NCI-H187 (cell line): ENCODE measurements at places on chromosomes 2 and 18.

DNA sequence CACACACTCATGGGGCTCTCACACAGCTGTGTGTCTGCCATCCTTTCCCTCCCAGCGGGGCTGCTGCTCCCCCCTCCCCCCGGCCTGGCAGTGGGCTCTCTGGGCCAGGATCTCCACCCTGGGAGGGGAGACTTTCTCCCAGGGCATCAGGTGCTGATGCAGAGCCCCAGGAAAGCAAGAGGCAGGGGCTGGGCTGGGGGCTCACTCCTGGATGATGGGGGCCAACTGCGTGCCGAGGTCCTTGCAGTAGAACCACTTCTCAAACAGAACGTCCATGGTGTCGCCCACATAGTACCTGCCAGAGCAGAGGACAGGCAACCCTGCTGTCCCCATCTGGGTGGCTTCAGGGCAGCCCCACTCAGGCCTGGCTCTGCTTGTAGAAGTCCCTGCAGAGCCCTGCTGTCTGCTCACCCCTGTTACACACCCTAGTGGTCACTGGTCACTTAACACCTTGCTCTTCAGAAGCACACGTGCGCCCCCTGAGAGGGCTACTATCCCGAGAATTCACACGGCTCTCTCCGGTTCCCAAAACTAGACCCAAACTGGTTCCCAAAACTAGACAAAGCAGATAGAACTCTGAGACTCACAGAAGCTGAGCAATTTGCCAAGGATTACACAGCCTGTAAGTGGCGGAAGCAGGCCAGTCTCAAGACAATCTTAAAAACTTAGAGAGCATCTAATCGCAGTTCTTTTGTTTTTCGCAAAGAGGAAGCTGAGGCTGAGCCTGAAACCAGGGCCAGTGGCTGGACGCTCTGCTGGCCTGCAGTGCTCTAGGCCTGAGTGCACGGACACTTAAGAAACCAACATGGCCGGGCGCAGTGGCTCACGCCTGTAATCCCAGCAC, 6.6 kb upstream of the OXER1 start:
- DNase-seq, result no peak

DNA sequence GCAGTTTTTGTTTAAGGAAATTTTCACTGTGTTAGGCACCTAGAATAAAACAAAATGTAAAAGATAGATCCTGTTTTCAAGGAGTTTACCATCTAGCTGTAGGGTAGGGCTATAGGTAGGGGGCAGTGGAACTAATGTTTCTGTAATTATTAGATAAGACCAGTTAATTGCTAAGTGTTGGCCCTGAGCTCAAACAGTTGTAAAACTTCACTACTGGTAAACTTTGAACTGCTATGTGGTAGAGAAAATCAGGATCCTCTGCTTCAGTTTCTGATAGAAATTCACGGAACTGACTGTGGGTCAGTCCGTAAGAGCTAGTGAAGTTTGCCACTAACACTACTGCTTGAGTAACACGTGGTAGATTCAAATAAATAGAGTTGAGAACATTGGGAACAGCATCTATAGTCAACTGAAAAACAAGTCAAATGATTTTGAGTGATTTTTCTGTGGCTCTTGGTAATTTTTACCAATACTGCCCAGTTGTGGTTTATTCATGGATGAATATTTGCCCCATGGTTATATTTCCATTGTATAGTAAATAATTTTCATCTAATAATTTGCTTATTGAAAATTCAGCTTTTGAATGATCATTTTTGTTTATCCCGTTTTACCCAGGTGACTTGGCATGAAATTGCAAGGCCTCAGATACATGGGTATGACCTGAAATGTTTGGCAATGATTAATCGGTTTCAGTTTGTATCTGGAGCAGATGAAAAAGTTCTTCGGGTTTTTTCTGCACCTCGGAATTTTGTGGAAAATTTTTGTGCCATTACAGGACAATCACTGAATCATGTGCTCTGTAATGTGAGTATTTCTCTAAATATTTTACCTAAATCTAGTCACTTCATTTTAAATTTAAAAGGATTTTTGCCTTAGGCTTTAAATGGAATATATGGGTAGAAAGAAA, 26.4 kb downstream of the ELP2 start:
- DNase-seq, result no peak

- no peak for DNase-seq
Measured at GRCh38 chr18:49050452-49050851, 99.7 kb upstream of the SMAD7 start.

DNA sequence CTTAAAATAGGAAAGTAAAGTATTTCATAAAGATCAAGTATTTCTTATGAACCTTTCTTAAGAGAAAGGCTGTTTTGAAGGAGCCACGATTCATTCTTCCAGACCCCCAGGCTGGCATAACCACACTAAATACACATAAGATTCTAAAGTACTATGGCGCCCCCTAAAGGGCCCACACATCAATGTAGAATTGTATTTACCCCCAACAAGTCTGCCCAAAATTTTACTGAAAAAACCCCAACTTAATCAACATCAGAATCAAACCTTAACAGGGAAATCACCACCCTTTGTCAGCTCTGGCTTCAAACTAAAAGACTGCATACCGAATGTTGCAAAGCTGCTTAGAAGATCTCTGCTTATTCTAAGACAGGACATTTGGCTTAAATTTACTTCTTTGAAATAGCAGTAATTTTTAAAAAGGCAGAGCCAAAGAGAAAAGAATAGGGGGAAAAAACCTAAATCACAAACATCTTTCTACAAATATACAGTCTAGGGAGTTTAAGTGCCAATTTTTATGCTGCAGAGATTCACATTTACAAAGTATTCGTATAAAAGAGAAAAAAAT, 20.4 kb upstream of the BCL2 start:
- no peak for DNase-seq

- no peak for DNase-seq
Measured at GRCh38 chr18:77207540-77207939, 42.1 kb upstream of the GALR1 start.

GRCh38 chr18:49849331-49850217, 36.2 kb upstream of the ACAA2 start:
- DNase-seq, result peak; percentile 84

- DNase-seq, result no peak
Measured at GRCh38 chr2:70029814-70030409, 57.4 kb upstream of the PCBP1 start.

DNA sequence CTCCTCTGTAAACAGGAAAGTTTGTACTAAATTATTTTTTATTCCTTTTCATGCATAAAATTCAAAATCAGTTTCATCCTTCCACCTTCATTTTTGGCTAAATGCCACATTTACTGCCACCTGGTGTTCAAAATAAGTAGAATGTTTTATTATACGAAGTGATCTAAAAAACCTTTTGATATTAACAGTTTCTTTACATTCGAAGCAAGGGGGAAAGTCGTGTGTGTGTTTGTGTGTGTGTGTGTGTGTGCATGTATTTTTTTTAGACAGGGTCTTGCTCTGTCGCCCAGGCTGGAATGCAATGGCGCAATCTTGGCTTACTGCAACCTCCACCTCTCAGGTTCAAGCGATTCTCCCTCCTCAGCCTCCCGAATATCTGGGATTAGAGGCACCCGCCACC, 9.0 kb upstream of the SCN9A start:
- no peak for DNase-seq

- no peak for DNase-seq
Measured at GRCh38 chr18:43405097-43405496, 127.8 kb upstream of the SYT4 start.

GRCh38 chr2:132272713-132273112, 111.0 kb upstream of the ANKRD30BL start:
- no peak for DNase-seq

DNA sequence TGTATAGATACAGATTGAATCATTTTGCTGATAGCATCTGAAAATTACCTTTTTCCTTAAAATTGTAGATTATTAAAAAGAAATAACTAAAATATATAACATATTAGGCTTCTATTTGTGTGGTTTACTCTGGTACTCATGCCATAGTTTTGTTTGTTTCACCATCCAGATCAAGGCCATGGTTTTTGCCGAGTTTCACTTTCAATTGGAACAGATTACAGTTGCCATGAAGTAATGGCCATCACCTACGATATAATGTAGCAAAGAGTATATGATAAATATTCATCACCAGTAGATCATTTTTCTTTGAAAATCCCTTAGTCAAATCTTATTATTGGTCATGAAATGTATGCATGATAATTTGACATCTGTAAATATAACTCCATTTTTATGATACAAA, 11.9 kb upstream of the DNAH7 start:
- no peak for DNase-seq

DNA sequence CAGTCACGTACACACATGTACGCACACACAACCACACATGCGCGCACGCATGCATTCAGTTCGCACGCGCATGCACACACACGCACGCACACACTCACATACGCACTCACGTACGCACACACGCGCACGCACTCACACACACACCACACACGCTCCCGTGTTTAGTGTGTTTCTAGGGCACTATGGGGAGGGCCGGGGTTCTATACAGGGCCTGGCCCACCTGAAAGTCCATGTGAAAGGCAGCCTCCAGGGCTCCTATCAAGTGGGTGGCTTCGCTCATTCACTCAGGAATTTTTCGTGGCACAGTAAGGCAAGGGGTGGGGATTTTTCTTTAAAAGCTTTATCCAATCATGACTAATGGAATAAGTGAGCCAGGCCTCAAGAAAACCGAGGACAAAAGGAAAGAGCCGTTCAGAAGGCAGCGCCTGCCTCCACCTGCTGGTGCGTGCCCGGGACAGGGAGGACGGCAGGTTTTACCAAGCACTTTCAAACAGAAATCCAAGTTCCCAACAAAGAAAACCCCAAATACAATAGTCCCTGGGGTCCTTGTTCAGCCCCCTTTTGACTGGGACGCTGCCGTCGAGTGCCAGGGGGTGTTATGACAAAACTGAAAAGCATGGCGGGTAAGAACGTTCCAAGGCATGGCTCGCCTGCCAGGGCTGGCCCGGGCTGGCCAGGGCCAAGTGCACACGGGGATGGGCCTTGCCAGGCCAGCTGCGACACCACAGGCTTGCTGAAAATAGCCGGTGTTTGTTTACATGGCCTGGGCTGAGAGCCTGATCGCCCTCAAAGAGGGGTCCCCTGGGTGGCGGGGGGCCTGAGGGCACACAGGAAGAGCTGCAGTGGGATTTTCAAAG, 110.0 kb downstream of the HDAC4 start:
- no peak for DNase-seq

- DNase-seq, result no peak
Measured at GRCh38 chr2:96649342-96649741, 6.8 kb downstream of the FER1L5 start.

GRCh38 chr2:25049422-25049821, 7.5 kb downstream of the EFR3B start:
- DNase-seq, result no peak

- DNase-seq, result no peak
Measured at GRCh38 chr2:67938053-67938452, 124.8 kb downstream of the C1D start.

DNA sequence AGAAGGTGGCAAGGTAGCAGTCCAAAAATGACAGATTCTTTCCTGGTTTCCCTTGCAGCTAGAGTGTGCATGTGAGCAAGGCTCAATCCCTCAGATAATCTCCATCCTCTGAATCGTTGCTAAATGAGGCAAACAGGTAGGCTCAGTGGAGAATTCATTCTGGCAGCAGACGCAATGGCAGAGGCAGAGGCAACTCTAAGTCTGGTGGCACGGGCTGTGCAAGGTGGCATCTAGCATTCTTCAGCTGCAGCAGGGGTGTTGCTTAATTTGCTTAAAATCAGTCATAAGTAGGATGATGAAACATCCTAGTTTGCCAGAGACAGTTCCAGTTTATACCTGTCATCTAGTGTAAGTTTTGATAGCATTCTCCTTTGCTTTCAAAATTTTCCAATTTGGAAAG, 391.1 kb upstream of the MEX3C start:
- DNase-seq, result no peak

- DNase-seq, result no peak
Measured at GRCh38 chr2:207589143-207589542, 36.1 kb downstream of the METTL21A start.

DNA sequence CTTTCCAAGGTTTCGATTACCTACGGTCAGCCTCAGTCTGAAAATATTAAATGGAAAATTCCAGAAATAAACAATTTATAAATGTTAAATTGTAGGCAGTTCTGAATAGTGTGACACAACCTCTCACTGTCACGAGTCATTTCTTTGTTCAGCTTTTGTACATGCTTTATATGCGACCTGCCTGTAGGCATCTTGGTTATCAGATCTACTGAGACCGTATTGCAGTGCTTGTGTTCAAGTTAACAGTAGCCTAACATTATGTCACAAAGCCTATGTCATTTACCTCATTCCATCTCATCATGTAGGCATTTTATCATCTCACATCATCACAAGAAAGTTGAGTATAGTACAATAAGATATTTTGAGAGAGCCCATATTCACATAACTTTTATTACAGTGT, 77.3 kb downstream of the LYPD6B start:
- DNase-seq, result no peak

- DNase-seq, result peak; percentile 63
Measured at GRCh38 chr18:59712311-59712710, 15.1 kb upstream of the CCBE1 start.

DNA sequence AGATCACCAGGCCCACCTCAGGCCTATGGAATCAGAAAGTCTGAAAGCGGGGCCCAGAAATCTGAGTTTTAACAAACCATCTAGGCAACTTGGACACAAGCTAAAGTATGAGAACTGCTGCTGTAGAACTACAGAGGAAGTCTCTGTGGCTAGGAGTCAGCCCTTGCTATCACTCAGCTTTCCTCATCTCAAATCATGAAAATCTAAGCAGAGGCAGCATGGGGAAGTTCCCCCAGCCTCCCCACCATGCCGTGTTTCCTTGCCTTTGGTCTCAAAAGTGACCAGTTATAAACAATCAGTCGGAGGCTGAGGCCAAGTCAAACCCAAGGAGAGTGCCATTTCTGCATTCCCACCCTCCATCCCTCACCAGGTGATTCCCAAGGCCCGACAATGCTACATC, 404.7 kb downstream of the BCL11A start:
- no peak for DNase-seq

DNA sequence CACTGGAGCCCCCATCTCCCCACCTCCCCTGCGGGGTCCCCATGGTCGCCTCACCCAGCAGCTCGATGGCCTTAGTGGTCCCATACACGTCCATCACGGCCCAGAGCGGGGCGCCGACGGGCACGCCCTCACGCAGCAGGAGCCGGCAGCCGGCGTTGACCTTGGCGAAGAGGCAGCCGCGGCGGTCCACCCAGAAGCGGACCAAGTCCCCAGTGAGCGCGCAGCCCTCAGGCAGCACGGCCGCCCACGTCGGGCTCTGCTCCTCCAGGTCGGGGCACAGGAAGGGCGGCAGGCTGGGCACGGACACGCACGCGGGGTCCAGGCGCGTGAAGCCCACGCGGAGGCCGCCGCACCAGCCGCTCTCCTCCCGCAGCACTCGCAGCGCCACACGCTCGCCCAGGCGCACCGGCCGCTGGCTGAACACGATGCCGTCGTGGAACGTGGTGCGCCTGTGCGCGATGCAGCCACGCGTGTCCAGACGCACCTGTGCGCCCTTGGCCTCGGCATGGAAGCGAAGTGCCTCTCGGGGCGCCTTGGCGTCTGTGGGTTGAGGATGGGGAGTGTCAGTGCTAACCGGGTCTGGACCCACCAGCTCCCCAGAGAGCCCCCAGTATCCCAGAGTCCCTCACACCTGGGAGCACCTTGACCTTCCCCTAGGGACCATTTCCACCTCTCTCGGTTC, 4.6 kb downstream of the NEURL3 start:
- no peak for DNase-seq
